T-helper 2 cell (primary cell): ENCODE measurements at places on chromosomes 2 and 18.

GRCh38 chr2:45069684-45070083 is 60.4 kb upstream of the SIX2 start:
- no peak for DNase-seq

- no peak for DNase-seq
These were observed 175.3 kb downstream of the KCNE4 start for GRCh38 chr2:223227338-223227737.

DNA sequence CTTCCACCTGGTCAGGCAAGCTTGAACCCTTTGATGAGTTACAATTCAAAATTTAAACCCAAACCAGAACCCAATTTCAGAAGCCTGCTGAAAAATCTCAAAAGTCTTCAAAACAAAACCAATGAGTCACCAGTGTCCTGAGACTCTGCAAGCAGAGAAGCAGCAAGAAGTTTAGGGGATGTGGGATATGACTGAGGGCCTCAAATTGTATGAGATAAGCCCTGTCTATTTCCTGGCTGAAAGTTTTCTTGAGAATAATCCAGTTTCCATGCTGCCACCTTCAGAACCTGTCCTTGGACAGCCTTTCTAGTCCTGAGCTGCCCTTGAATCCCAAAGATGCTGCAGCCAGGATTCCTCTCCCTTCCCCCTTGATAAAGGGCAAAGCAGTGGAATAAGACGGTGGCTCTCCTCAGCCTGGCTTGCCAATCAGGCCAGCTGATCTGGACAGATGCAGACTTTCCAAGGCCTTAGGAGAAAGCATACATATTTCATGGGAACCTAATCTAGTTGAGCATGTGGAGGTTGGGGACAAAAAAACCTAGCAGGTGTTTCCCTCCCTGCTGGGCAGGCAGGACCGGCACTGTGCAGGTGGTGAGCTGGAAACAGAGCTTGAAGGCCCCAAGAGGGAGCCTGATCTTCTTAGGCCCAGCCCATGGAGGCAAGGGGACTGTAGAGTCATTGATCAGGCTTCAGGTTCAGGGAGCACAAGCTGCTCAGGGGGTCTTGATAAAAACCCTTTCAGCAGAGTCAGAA is 278.0 kb upstream of the MGAT5 start:
- DNase-seq, result no peak

DNA sequence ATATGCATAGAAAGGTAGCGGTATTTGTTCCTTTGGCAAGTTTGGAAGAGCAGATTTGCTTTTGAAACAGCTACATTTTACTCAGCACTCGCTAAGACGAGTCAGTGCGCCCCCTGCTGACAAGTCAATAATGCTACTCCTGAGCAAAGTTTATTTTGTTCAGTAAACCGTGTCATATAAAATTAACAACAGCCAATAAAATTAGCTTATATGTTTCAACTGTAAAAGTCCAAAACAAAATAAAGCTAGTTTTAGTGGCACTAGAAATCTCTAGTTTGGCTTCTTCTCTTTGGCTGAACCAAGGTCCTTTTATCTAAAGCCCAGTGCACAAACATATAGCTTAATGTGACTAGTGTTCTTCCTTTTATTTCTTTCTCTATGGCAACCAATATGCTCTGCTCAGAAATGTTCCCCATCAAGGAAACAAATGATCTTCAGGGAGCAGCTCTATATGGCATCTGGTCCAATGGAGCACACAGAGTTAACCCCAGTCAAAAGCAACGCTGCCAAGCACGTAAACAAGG is 4.2 kb upstream of the POU3F3 start:
- DNase-seq, result no peak

GRCh38 chr18:43789234-43790000 is 512.1 kb upstream of the SYT4 start:
- DNase-seq, result no peak

DNA sequence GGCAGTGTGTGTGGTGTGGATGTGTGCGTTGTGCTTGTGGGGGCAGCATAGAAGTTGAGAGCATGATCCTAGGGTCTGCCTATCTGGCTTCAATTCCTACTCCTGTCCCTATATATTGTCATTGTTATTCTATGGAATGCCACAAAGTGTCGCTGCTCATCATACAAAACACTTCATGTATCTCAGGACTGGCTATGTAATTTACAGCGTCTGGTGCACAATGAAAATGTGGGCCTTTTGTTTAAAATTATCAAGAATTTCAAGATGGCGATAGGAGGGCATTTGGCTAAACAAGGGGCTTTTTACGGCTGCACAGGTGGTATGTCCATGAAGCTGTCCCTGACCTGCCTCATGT is 3.4 kb downstream of the SERPINB2 start:
- DNase-seq, result no peak

DNA sequence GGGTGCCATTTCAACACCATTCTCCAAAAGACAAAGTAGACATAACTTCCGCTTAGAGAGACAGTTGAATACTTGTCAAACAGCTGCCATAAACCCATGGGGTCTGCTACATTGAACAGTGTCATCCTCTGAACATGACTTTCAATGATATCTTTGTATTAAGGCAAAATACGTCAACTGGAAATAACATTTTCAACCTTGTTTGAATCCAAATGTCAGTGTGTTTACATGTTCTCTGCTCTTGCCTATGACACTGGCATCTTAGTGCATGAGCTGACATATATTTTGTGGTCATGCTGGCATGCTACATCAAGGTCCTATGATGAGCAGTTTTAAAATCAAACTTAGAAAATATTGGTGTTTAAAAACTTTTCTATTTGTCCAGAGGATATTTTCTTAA is 1548.1 kb upstream of the LRRTM1 start:
- DNase-seq, result no peak

- no peak for DNase-seq
These were observed 164.0 kb downstream of the MBD2 start for GRCh38 chr18:54060343-54061005.

GRCh38 chr2:157747695-157748370 is 119.2 kb upstream of the ACVR1C start:
- DNase-seq, result no peak

- DNase-seq, result no peak
These were observed 31.8 kb upstream of the OTOS start for GRCh38 chr2:240172071-240172895.

GRCh38 chr2:656676-657075 is 20.5 kb downstream of the TMEM18 start:
- no peak for DNase-seq

GRCh38 chr18:24726727-24727492 is 266.5 kb downstream of the HRH4 start:
- DNase-seq, result peak; percentile 15

- no peak for DNase-seq
These were observed 18.9 kb upstream of the ASAP2 start for GRCh38 chr2:9187620-9188214.

- no peak for DNase-seq
These were observed 8.0 kb downstream of the EPAS1 start for GRCh38 chr2:46305187-46305586.

GRCh38 chr2:136510244-136510643 is 255.1 kb upstream of the THSD7B start:
- DNase-seq, result no peak

DNA sequence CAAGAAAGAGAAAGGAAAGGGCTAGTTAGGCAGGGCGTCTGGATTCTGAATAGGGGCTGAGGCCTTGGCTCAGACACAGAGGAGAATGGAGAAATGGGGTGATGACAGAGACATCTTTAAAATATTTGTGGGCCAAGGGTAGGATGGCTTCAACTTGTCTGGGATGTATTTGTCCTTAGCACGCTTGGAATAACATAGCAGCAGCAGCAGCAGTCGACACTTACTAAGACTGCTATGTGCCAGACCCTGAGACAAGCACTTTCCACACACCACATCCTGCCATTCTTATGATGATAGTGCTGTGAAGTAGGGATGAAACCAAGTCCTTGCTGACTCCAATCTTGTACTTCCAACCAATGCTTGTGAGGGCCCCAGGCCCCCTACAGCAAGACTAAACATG is 2.6 kb downstream of the IL1RL1 start:
- DNase-seq, result no peak

DNA sequence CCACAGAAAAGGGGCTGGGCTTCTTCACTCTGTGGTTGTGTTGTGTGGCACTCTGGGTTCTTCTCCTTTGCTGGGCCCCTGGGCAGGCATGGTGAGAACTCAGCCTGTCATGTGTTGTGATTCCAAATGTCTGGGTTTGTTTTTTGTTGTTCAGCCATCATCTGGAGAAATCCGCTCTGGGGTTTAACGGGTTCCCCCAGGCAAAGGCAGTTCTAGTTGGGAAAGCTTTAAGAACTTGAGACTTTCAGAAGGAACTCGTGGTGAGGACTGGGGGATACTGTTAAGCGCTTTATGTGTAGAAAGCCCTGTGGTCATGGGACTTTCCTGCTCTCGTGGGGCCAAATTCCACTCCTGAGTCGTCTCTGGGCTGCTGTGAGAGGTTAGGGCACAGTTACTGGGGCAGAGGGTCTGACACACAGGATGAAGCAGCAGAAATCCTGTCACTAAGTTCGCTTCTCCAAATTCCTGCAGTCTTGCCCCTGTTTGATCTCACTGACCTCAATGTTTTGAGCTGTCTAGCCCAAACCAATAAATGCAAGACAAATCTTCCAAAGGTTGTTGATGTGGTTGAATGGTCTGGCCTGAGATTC is 87.7 kb downstream of the RAPGEF4 start:
- DNase-seq, result no peak

GRCh38 chr18:48385596-48385995 is 23.6 kb downstream of the ZBTB7C start:
- DNase-seq, result peak; percentile 57

GRCh38 chr2:200263279-200263678 is 43.2 kb upstream of the SPATS2L start:
- DNase-seq, result no peak

DNA sequence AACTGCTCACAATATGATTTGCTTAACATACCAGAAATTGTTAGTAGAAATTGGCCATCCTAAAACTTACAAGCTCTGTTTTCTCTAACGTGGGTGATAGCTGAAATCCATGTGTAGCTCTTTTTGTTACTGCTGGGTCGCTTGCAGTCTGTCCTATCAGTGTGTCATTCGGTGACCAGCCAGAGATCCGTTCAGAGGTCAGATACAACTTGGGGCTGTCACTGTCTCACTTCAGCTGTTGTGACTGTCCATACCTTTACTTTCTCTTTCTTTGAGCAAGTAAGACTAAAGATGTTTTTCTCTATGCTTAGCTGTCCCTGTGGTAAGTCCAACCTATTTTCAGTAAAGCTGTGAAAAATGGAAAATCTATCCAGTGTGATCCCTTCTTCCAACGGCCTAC is 282.9 kb upstream of the KCNH7 start:
- DNase-seq, result no peak

DNA sequence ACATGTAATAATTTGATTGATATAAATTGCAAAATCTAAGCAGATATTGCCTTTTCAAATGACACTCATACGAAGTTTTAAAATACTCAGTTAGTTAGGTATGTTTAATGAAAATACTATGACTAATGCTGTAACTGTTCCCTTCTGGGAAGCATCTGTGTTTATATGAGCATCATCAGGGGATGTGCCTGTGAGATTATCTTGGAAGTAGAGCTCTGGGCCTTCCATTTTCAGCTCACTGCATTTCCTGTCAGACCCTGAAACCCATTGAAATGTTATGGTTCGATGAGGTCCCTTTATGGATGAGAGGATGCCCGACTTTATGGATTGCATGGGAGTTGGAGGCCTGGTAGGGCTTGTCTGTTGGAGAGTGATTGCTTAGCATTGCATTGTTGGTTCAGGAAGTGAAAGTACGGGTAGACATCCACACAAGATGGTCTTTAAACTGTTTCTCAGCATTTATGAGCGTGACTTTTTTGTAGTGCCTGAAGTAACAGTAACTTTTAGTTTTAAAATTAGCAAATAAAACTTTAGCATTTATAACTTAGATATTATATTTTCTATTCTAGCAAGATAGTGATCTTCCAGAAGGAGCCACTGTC is 28.7 kb downstream of the ELP2 start:
- no peak for DNase-seq

DNA sequence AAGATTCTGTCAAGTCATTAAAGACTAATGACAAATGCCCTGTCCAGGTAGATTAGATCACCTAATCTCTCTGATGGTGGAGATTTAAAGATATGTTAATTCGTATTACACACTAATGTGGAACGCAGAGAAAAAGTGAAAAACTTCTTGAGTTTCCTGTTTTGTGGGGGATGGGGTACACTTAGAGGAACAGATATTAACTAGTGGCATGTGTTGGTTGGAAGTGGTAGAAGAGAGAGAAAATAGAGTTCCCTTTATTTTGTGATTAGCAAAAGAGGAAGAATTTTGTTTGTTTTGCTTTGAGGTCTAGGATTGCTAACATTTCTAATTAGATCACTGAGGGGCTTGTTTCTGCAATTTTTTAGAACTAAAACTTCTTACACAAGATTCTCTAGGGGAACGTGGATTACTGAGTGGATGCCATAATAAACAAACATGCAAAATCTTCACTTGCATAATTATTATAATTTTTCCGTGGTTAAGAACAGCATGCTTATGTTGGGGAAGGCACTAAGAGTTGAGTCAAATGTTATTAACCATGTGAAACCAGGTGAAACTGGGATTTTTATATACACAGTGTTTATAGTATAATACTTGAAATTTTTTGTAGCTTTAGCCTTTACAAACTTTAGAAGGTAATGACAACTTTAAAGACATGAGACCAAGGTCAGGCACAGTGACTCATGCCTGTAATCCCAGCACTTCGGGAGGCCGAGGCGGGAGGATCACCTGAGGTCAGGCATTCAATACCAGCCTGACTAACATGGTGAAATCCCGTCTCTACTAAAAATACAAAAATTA is 97.4 kb upstream of the STK17B start:
- DNase-seq, result no peak

- no peak for DNase-seq
These were observed 90.4 kb downstream of the SCN3A start for GRCh38 chr2:165113414-165113813.

- no peak for DNase-seq
These were observed 5.4 kb downstream of the SNTG2 start for GRCh38 chr2:955829-956731.

GRCh38 chr2:150028322-150028721 is 440.7 kb upstream of the MMADHC start:
- DNase-seq, result no peak

DNA sequence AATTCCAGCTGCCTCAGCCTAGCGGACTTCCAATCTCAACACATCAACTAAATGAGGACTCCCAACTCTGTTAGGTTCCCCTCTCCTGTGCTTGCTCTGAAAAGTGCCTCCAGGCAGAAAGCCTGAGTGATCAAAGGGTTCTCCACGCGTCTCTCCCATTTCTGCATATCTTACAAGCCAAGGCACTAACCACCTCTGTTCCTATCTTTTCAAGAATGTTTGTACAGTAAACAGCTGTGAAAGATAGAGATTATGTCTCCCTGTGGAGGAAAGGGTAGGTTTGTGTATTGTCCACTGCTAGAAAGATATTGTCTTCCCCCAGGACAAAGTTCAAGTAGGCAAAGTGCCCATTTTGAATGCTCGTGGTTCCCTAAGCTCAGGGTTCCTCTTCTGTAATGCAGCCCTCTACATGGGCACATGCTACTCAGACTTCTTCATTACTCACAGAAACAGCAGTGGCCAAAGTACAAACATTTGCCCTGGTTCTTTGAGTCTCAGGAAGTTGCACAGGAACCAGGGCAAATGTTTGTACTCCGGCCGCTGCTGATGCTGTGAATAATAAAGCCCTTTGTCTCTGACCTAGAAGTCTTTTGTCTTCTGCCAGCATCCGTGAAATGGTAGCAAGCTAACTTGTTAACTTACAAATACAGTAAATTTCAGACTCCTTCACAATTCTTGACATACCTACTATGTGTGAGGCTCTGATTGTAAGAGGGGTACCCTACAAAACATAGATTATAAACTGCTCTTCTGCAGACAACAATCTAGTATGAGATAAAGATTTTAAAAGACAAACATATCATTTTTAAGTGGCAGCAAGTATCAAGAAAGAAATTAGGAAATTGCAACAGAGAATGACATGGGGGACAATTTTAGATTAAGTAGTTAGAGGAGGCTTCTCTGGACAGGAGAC is 44.5 kb downstream of the PKDCC start:
- DNase-seq, result no peak
